ENCODE measurements at places on chromosomes 5 and 9. TPM values are rescaled to one million over a fixed set of nuclear protein-coding genes. Genes with fewer than 3 reads are reported as not detected.

DNA sequence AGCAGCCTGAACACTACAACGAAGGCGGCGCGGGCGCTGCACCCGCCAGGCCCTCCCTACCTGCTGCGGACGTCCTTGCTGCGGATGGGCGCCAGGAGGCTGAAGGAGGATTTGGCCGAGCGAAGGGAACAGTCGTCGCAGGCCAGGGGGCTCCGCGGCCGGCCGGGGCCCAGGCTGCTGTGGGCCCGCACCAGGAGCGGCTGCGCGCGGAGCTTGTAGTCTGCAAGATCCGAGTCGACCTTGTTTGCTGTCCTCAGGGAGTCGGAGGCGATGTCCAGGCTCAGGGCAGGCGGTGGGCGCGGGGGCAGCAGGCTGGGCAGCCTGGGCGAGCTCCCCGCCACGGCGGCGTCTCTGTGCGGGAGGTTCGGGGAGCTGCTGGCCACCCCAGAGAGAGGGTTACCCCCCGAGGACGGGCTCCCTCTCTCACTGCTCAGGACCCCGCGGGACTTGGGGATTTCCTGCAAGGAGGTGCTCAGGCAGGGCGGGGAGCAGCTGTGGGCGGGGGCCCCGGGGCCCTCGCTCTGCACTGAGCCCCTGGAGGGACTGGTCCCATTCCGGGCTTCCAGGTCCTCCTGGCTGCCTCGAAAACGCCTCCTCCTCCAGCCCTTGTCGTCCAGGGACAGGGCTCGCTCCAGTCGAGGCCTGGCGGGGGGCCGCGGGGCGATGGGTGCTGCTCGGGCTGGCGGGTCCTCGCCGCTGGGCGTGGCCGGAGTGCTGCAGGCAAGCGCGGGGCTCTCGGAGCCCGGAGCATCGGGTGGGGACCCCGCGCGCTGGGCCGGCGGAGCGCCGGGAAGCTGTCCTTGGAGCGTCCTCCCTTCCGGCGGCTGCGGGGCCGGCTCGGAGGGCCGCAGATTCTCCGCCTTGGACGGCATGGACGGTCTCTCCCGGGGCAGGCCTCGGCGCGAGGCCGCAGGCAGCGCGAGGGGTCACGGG lies 831 bp downstream of the INPP5E start:
- H3K27me3 ChIP-seq, result no peaks in the 10 kb centered on the region
- peak overlapping the region; percentile 78 for H3K4me3 ChIP-seq
- no peak overlapping the region for H3K27ac ChIP-seq

DNA sequence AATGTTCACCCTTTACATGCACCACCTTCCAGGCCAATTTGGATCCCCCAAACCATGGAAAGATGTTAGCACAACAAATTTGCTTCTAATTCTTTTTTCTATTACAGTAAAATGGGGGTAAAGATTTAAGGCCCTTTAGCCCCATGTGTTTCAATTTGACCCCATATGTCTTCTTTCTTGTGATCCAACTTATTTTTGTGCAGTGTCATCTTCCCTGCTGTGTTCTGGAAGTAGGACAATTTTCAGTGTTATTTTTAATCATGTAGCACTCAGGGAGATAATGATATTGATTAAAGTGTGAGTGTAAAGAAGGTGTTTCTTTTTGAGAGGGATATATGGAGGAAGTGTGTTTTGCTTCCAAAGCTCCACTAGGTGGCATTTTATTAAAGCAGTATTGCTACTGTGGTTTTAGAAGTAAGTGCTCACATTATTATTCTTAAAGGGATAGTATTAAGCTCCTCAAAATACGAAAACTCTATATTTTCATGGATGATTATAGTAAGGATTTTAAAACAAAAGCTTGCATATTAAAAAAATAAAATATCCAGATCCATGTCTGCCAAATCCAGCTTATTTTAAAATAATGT lies 118.7 kb upstream of the ATP10B start:
- no peak overlapping the region for H3K27ac ChIP-seq
- H3K4me3 ChIP-seq, result no peak overlapping the region
- no peak for DNase-seq
- H3K4me1 ChIP-seq, result peaks cover 24% of the 10 kb centered on the region

GRCh38 chr9:100072805-100073204 lies 26.0 kb downstream of the ERP44 start:
- H3K4me3 ChIP-seq, result no peak overlapping the region
- H3K27ac ChIP-seq, result peak overlapping the region; percentile 33
- H3K27me3 ChIP-seq, result no peaks in the 10 kb centered on the region
- peaks cover 4% of the 10 kb centered on the region for H3K36me3 ChIP-seq
- no peaks in the 10 kb centered on the region for H3K4me1 ChIP-seq

DNA sequence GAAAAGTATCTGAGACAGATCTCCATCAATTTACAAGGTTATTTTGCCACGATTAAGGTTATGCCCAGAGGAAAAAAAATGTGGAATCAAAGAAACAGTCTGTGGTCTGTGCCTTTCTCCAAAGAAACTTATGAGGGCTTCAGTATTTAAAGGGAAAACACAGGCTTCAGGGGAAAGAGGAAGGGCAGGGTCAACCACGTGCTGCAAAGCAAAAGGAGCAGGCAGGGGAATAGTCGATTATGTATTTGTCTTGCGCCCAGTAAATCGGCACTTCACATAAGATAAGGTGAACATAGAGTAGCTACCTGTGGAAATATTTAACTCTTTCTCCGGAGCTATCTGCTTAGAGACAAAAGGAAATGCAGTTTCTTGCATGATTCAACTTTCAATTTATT lies 343.7 kb downstream of the RAB3C start:
- no peak for DNase-seq
- H3K4me1 ChIP-seq, result peaks cover 23% of the 10 kb centered on the region
- no peak overlapping the region for H3K27ac ChIP-seq
- no peaks in the 10 kb centered on the region for H3K36me3 ChIP-seq

- no peak for DNase-seq
- H3K4me3 ChIP-seq, result no peak overlapping the region
- peaks cover 9% of the 10 kb centered on the region for H3K36me3 ChIP-seq
- no peak overlapping the region for H3K27ac ChIP-seq
- H3K27me3 ChIP-seq, result no peaks in the 10 kb centered on the region
- H3K4me1 ChIP-seq, result peaks cover 19% of the 10 kb centered on the region
Measured at GRCh38 chr5:14286574-14287421, 143.7 kb downstream of the TRIO start.

DNA sequence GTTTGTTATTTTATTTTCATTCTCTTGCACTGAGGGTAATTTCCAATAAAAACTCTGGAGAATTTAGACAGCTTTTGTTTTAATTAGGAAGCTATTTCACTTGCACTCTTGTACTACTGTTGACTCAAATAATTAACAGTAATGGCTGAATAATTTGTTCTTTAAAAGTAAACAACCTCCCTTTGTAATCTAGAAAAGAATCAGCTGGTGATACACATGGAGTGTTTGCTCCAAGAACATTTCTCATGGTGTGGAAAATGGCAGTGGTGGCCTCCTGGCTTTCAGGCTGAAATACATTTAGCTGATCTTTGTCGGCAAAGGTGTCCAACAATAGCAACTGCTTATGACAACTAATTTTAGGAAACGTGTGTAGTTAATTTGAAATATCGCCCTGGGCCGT lies 129.4 kb downstream of the C9orf152 start:
- no peaks in the 10 kb centered on the region for H3K27me3 ChIP-seq
- no peak overlapping the region for H3K4me3 ChIP-seq
- peaks cover 19% of the 10 kb centered on the region for H3K4me1 ChIP-seq

The DDX4 gene
- total RNA-seq, result not detected

GRCh38 chr5:73985145-73985544 lies 359.1 kb downstream of the ARHGEF28 start:
- H3K27ac ChIP-seq, result peak overlapping the region; percentile 25
- H3K27me3 ChIP-seq, result no peaks in the 10 kb centered on the region
- DNase-seq, result no peak
- no peaks in the 10 kb centered on the region for H3K36me3 ChIP-seq
- H3K4me3 ChIP-seq, result no peak overlapping the region

- no peak overlapping the region for H3K4me3 ChIP-seq
- H3K36me3 ChIP-seq, result no peaks in the 10 kb centered on the region
- H3K27me3 ChIP-seq, result peaks cover 35% of the 10 kb centered on the region
- no peak overlapping the region for H3K27ac ChIP-seq
Measured at GRCh38 chr5:176853151-176853778, 42.9 kb downstream of the UNC5A start.

The SPINK13 gene
- not detected for total RNA-seq

GRCh38 chr5:39560726-39561125 lies 135.9 kb upstream of the DAB2 start:
- no peaks in the 10 kb centered on the region for H3K27me3 ChIP-seq
- H3K4me1 ChIP-seq, result no peaks in the 10 kb centered on the region
- no peak for DNase-seq
- H3K27ac ChIP-seq, result no peak overlapping the region

DNA sequence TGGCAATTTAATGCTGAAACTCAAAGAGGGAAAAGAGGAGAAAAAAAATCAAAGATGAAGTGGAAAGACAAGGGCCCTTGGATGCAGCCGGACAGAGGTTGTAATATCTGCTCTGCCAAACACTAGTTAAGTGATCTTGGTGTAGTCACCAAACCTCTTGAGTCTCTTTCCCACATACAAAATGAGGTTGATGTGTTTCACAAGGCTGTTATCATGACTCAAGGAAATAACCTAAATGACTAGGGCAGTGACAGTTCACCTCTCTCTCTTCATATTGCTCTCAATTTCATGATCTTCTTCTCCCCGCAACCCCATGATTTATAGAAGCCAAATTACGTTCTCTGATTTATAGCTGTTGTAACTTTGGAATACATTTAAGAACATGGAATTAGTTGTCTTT lies 44.9 kb downstream of the PIK3R1 start:
- H3K4me1 ChIP-seq, result peaks cover 12% of the 10 kb centered on the region
- no peak overlapping the region for H3K4me3 ChIP-seq
- H3K36me3 ChIP-seq, result peaks cover 1% of the 10 kb centered on the region
- DNase-seq, result no peak
- H3K27me3 ChIP-seq, result no peaks in the 10 kb centered on the region

DNA sequence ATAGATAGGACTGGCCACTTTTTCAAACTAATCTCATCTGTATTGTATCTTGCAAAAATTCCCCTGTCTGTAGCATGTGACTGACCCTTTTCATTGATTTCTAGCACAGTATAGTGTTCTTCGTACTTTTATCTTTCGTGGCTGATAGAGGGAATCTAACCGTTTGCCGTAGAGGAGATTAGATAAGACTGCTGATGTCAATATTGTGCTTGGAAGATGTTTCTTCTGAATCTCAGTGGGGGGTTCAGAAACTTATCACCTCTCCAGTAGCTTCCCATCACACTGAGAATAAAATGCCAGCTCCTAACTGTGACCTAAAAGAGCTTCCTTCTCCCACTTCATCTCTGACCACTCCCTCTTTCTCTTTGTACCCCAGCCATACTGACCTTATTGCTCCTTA lies 25.4 kb upstream of the ALDOB start:
- H3K4me1 ChIP-seq, result peaks cover 5% of the 10 kb centered on the region
- no peaks in the 10 kb centered on the region for H3K27me3 ChIP-seq
- DNase-seq, result no peak
- H3K27ac ChIP-seq, result peak overlapping the region; percentile 5

DNA sequence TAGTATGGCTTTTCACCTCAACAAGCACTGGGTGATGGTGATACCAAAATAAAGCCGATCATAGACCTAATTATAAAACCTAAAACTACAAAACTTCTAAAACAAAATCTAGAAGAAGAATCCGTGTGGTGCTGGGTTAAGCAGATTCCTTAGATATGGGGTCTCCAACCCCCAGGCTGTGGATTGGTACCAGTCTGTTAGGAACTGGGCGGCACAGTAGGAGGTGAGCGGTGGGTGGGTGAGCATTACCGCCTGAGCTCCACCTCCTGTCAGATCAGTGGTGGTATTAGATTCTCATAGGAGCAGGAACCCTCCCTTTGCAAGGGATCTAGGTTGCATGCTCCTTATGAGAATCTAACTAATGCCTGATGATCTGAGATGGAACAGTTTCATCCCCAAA lies 33.2 kb downstream of the MRPS27 start:
- no peak overlapping the region for H3K4me3 ChIP-seq
- H3K36me3 ChIP-seq, result peaks cover 3% of the 10 kb centered on the region
- DNase-seq, result no peak
- no peak overlapping the region for H3K27ac ChIP-seq
- no peaks in the 10 kb centered on the region for H3K4me1 ChIP-seq

The PCDHGA5 gene
- total RNA-seq, result 0.71 TPM

DNA sequence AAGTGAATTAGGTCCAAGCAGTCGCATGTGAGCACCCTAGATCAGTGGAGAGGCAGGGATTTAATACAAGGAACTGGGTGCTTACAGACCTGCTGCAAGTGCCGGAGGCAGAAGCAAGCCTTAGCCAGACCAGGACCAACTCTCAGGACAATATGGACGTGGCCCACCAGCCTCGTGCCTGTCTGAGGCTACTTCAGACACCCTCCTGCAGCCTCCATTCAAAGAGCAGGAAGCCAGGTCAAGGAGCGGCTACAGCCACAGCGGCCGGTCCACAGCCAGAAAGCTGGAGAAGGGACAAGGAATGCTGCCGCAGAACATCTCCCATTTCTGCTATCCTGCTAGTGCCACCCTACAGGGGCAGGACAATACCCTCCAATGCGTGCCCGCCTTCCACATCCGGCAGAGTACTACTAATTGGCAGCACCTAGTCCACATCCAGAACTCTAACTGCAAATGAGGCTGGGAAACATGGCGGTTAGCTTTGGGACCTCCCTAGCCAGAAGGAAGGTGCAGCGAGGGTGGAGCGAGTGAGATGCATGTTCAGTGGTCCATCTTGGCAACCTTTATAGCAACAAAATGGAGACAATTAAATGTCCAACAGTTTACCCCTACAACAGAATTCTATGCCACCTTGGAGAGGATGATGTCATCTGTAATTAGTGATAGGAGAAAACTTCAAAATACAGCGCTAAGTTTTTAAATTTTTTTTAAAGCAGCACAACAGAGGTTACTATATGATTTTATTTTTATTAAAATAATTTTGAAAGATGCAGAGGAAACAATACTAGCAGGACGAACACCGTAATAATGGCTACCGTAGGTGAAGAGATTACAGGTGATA lies 1.0 kb upstream of the ALDH1B1 start:
- H3K27ac ChIP-seq, result peak overlapping the region; percentile 48
- H3K4me1 ChIP-seq, result peaks cover 31% of the 10 kb centered on the region
- H3K4me3 ChIP-seq, result peak overlapping the region; percentile 95
- no peaks in the 10 kb centered on the region for H3K27me3 ChIP-seq

GRCh38 chr5:142095651-142096330 lies 12.8 kb upstream of the NDFIP1 start:
- no peak for DNase-seq
- H3K4me3 ChIP-seq, result no peak overlapping the region
- no peaks in the 10 kb centered on the region for H3K27me3 ChIP-seq
- peak overlapping the region; percentile 62 for H3K27ac ChIP-seq
- peaks cover 40% of the 10 kb centered on the region for H3K4me1 ChIP-seq

The GCNT4 gene
- total RNA-seq, result 3.3 TPM

Measured in progenitor cell of endocrine pancreas (in vitro differentiated cells).